CD4-positive, alpha-beta T cell treated with Interleukin-15 for 4 hours (primary cell): ENCODE measurements at places on chromosomes 11 and 22.

DNA sequence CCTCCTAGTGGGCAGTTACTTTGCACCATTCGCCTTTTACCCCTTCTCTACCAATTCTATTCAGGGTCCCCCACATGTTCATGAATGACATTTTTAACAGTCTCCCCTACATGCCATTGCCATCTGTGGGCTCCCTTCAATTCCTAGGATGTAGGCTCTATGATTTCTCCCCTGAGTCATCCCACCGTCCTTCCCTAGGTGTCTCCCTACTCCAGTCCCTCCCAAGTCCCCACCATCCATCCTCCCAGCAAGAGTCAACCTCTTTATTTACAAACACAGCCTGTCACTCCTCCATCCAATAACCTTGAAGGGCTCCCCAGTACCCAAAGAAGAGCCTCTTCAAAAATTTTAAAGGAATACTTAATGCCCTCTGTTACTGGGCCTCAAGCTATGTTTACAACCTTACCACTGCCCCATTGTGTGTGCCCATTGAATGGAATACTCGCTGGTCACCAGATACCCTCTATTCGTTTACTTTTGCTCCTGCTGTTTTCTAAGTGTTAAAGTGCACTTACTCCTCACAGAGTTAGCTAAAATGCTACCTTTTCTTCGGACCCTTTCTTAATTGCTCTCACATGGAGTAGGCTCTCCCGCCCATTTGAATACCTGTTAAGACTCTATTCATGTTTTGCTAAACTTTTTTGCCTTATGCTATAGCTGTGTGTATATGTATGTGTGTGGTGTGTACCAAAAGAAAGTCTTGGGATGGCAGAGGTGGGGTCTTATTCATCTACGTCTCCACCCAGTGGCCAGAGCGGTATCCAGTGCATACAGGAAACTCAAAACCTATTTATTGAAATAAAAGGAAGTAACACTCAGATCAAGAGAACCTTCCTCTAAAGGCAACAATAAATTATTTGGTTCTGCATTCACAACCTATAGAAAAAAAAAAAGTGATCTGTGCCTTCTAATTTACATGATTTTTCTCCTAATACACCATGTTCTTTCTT lies 235.8 kb upstream of the CCDC90B start:
- no peak for DNase-seq

- peak; percentile 14 for DNase-seq
These were observed 2.8 kb upstream of the OR51M1 start for GRCh38 chr11:5380740-5381342.

- DNase-seq: no peak
These were observed 52.5 kb upstream of the PRDM11 start for GRCh38 chr11:45093761-45094455.

DNA sequence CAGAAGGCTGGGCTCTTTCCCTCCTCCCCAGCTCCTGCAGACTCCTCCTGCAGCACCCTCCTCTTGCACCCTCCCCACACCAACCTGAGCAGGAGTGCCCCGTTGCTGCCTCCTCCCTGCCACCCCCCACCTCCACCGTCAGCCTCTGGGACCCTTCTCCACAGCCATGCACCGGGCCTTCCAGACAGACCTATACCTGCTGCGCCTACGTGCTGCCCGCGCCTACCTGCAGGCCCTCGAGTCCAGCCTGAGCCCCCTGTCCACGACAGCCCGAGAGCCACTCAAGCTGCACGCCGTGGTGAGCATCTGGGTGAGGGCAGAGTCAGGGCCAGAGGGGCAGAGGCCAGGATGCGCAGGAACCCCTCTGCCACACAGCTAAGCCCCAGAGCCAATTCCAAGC lies 16.2 kb downstream of the ZDHHC24 start:
- no peak for DNase-seq

- DNase-seq: no peak
These were observed 66.8 kb downstream of the BRD1 start for GRCh38 chr22:49760630-49761571.

- no peak for DNase-seq
These were observed 129.8 kb downstream of the FCHSD2 start for GRCh38 chr11:73012121-73012863.

DNA sequence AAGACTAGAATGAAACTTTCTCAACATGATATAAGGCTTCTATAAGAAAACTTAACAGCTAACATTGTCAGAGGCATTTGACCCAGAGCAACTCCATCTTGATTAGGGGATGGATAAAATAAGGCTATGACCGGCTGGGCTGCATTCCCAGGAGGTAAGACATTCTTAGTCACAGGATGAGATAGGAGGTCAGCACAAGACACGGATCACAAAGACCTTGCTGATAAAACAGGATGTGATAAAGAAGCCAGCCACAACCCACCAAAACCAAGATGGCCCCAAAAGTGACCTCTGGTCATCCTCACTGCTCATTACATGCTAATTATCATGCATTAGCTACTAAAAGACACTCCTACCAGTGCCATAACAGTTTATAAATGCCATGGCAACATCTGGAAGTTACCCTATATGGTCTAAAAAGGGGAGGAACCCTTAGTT lies 135.2 kb downstream of the TTC28 start:
- DNase-seq: no peak

GRCh38 chr22:20750461-20751184 lies 23.3 kb upstream of the SERPIND1 start:
- peak; percentile 44 for DNase-seq

- no peak for DNase-seq
These were observed 109.7 kb downstream of the WNT7B start for GRCh38 chr22:45867118-45867905.

- no peak for DNase-seq
These were observed 2.5 kb downstream of the USP18 start for GRCh38 chr22:18152519-18152918.

GRCh38 chr11:44889266-44889665 lies 61.4 kb downstream of the TP53I11 start:
- DNase-seq: no peak

GRCh38 chr11:71267807-71268421 lies 15.5 kb upstream of the SHANK2 start:
- no peak for DNase-seq

- DNase-seq: no peak
These were observed 23.8 kb upstream of the TOLLIP start for GRCh38 chr11:1333091-1333772.

DNA sequence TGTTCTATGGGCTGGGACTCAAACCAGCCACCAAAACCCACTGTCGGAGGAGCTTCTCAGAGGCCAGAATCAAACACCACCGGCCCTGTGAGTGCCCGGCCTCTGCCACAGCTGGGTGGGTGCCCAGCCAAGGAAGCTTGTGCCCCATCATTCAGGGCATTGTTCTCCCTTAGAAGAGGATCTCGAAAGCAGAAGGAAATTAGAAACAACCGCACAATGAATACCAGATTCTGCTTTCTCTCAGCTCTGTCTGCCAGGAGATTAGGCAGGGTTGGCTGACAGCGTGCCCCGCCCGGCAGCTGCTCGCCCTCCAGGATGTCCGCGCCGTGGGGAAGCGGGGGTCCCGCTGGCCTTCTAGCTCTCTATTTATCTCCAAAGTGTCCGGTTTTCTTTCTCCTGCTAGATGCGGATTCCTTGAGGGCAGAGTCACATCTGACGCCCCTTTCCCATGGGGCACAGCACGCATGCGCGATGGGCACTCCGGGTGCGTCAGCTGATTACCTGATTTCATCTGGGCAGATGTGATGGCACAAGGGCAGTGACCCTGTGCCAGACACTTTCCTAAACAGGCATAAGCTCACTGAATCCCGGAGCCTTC lies 25.5 kb downstream of the SCGB1A1 start:
- DNase-seq: no peak

DNA sequence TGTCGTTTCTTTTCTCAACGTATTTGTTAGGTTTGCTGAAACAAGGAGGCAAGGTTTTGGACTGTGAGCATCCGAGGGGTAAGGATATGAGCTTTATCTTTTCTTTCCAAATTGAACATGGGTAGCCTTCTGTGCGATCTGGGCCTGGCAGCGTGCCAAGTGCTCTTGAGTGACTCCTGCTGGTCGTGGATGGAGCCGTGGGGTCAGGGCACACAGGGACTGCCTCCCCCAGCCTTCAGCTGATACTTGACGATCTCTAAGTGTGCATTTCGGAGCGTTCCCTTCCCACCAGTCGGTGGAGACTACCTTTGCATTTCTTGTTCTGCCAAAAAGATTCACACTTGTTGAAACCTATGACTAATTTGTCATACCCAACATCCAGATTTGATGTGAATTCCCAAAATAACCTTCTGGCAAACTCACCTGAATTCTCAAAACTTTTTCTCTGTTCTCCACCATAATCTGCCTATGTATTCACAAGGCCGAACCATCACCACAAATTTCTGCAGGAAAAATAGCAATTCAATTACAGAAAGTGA lies 40.1 kb upstream of the CLMP start:
- DNase-seq: peak; percentile 25

DNA sequence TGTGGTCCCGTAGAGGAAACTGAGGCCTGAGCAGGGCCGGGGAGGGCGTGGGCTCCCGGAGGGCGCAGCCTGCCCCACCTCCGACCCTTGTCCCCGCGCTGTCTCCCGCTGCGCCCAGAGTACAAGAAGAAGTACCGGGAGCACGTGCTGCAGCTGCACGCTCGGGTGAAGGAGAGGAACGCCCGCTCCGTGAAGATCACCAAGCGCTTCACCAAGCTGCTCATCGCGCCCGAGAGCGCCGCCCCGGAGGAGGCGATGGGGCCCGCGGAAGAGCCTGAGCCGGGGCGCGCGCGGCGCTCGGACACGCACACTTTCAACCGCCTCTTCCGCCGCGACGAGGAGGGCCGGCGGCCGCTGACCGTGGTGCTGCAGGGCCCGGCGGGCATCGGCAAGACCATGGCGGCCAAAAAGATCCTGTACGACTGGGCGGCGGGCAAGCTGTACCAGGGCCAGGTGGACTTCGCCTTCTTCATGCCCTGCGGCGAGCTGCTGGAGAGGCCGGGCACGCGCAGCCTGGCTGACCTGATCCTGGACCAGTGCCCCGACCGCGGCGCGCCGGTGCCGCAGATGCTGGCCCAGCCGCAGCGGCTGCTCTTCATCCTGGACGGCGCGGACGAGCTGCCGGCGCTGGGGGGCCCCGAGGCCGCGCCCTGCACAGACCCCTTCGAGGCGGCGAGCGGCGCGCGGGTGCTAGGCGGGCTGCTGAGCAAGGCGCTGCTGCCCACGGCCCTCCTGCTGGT lies 1.9 kb downstream of the NLRP6 start:
- DNase-seq: peak; percentile 27

GRCh38 chr11:118912742-118913410 lies 12.8 kb downstream of the BCL9L start:
- DNase-seq: no peak

GRCh38 chr11:59380263-59381059 lies 21.8 kb downstream of the OR5AN1 start:
- DNase-seq: no peak
